ENCODE measurements at places on chromosomes 16 and 17. TPM values are rescaled to one million over a fixed set of nuclear protein-coding genes. Genes with fewer than 3 reads are reported as not detected.

GRCh38 chr17:46192189-46192438 is 1.1 kb downstream of the KANSL1 start:
- no peak for DNase-seq

- DNase-seq, result no peak
Observed at GRCh38 chr17:14746822-14747602, 446.1 kb downstream of the HS3ST3B1 start.

DNA sequence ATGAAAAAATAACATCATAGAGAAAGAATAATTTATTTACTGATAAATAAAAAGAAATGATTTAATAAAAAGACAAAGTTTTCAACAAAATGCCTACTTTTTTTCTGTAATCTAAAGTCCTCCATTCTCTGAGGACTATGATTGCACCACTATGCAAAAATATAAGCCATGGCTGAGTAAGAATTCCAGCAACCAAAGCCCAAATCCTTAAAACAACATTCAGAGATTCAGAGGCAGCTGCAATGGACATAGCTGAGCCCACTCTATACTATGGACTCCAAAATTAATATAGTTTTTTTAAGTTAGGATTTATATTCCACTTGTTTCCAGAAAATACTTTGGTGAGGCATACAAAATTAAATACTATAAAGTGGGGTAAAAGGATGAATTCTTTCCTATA is 169.5 kb upstream of the C17orf78 start:
- DNase-seq, result no peak

UBB gene
- polyA plus RNA-seq, result 1,803 TPM

FDXR gene
- polyA plus RNA-seq, result 3.9 TPM

DNA sequence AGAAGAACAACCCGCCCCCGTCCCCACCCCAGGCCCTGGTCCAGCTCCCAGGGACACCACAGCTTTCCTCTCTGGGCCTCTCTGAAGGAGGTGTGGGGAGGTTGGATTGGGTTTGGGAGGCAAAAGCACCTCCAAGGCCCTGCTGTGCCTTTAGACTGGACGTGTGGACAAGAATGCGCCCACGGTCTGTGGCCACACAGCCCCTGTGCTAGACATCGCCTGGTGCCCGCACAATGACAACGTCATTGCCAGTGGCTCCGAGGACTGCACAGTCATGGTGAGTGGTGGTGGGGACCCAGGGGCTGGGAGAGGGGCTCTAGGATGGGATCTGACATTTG is 3.0 kb downstream of the CORO1A start:
- DNase-seq, result no peak

DNA sequence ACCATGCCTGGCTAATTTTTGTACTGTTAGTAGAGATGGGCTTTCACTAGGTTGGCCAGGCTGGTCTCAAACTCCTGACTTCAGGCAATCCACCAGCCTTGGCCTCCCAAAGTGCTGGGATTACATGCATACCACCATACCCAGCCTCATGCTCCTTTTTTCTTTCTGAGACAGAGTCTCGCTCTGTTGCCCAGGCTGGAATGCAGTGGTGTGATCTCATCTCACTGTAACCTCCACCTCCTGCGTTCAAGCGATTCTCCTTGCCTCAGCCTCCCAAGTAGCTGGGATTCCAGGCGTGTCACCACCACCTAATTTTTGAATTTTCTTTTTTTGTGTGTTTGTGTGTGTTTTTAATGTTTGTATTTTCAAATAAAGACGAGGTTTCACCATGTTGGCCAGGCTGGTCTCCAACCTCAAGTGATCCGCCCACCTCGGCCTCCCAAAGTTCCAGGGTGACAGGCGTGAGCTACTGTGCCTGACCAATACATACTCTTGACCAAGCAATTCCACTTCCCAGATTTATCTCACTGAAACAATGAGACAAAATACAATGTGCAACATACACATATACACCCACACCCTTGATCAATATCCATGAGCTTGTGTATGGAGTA is 5.0 kb downstream of the GRB2 start:
- DNase-seq, result no peak

CDRT15L2 gene
- not detected for polyA plus RNA-seq

RNF43 gene
- 0.90 TPM for polyA plus RNA-seq

DNA sequence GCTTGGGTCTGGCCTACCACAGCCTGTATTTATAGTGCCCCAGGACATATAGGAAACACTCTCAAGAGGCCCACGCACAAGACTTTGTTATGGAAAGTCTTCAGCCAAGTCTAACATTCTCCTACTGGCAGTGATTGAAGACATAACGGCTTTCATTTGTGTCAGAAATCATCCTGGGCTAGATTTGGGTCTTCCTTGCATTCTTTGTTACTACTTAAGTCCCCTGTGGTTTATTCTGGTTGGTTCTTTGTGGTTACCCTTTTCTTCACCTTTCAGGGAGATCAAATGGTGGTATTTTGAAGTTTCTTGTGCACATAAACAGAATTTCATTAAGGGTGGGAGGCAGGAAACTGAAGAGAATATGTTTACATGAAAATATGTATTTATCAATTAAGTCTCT is 37.7 kb downstream of the REXO5 start:
- DNase-seq, result peak; percentile 57

MT1E gene
- 10.5 TPM for polyA plus RNA-seq

GRCh38 chr16:69325784-69326171 is 4.6 kb downstream of the PDF start:
- DNase-seq, result no peak

GRCh38 chr17:15981208-15981607 is 18.3 kb downstream of the ZSWIM7 start:
- no peak for DNase-seq

ZG16B gene
- polyA plus RNA-seq, result not detected

DNA sequence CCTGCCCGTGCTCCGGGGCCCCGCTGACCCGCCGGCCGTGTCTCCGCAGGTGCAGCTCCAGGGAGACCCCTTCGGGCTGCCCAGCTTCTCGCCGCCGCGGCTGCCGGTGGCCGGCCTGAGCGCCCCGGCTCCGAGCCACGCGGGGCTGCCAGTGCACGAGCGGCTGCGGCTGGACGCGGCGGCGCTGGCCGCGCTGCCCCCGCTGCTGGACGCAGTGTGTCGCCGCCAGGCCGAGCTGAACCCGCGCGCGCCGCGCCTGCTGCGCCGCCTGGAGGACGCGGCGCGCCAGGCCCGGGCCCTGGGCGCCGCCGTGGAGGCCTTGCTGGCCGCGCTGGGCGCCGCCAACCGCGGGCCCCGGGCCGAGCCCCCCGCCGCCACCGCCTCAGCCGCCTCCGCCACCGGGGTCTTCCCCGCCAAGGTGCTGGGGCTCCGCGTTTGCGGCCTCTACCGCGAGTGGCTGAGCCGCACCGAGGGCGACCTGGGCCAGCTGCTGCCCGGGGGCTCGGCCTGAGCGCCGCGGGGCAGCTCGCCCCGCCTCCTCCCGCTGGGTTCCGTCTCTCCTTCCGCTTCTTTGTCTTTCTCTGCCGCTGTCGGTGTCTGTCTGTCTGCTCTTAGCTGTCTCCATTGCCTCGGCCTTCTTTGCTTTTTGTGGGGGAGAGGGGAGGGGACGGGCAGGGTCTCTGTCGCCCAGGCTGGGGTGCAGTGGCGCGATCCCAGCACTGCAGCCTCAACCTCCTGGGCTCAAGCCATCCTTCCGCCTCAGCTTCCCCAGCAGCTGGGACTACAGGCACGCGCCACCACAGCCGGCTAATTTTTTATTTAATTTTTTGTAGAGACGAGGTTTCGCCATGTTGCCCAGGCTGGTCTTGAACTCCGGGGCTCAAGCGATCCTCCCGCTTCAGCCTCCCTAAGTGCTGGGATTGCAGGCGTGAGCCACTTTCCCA is 5.9 kb downstream of the CTF1 start:
- peak; percentile 71 for DNase-seq

GRCh38 chr16:69839798-69840409 is 77.8 kb downstream of the WWP2 start:
- DNase-seq, result no peak

- peak; percentile 93 for DNase-seq
Observed at GRCh38 chr17:77441130-77441920, 300.6 kb downstream of the SEC14L1 start.

DNA sequence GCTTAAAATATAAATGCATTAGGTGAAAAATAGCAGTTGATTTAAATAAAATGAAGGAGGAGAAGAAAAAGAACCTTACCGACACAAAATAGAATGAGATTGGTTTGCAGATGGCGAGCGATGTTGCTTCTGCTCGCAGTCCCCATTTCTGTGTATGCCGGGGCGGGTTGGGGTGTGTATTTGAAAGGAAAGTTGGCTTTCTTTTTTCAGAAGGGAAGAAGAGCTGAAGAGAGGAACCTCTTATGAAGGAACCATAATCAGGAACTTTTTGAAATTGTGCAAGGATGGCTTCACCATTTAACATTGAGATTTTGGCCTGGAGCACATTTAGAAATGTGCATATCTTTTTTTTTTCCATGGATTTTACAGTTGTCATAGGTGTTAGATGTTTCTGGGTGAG is at the start of gene IGSF6:
IGSF6 (minus strand) TSS at position 156 of the 400 bp plus-strand sequence; CDS start at position 146, 10 bp downstream.
- no peak for DNase-seq

DNA sequence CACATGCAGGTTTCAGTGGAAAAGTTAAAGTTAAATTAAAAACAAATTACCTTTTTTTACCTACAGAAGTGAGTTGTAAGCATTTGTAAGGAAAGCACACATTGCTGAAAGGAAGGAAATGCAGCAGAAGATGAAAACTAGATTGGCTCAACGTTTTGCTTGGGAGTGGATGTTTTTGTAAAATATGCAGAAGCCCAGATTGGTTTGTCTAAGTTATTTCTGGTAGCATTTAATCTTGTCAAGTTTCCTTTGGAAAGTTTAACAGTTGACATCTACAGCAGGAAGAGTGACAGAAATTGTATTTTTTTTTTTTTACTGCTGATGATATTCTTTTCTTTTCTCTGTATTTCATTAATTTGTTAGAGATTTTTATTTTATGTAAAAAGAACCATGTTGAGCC is 315.1 kb upstream of the MON1B start:
- DNase-seq, result no peak

CRHR1 gene
- polyA plus RNA-seq, result not detected

DNA sequence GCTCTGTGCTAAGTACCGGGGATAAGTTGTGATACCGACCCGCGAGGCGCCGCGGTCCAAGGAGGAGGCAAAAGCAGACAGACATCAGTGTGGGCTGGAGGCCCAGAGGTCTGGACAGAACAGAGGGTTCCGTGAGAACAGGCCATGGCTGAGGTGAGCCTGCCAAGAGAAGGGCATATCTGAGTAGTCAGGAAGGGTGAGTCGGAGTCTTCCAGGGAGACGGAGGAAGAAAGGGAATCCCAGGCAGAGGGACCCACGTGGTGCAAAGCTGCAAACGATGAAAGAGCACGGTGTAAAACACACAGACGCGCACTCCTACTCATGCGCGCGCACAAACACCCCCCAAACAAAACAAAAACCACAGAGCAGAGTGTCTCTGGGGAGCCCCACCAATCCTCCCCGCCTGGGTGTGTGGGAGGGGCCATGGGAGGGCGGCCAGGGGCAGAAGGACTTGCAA is 18.1 kb downstream of the RHBDL3 start:
- no peak for DNase-seq

TSPOAP1 gene
- polyA plus RNA-seq, result 1.5 TPM

DNA sequence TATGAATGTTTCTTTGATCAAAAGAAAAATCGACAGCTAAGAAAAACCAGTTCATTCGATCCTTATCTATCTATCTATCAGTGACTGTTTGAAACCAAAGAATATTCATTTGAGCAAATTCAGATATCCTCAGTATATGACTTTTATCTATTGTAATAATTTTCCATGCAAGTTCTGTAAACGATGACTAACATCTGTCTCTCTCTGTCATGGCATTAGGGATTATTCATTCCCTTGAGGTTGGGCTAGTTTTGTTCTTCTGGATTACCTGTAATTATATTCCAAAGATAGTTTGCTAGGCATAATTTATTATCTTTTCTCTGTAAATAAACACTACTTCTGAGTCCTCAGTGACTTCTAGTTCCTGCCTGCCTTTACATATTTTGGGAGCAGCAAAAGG is 497.7 kb upstream of the CDH11 start:
- no peak for DNase-seq

- no peak for DNase-seq
Observed at GRCh38 chr17:58326609-58327362, 1.8 kb downstream of the TSPOAP1 start.

IL17C gene
- 0.16 TPM for polyA plus RNA-seq

SLFN14 gene
- 0.33 TPM for polyA plus RNA-seq

MEOX1 gene
- polyA plus RNA-seq, result 1.5 TPM

ABCC12 gene
- not detected for polyA plus RNA-seq

PLLP gene
- polyA plus RNA-seq, result 6.3 TPM

DNA sequence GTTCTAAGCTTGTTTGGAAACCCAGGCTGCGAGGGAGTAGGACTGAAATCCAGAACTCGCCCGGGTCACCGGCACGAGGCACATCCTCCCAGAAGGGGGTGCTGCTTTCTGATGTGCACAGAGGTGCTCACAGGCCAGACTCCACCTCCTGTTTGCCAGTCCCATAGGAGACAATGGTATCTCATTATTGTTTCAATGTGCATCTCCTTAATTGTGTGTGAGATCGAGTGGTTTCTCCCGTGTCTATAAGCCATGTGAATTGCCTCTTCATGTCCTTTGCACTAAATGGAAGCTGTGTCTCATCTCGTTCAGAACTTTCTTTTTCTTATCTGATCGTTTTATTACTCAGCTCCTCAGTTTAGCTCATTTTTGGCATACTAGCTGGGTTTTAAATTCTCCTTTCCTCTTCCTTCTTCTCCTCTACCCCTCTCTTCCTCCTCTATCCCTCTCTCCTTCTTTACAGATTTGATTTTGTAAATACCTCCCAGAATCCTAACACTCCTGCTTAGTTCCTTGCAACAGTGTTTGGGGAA is 32.1 kb upstream of the PRKCB start:
- DNase-seq, result peak; percentile 82

DNA sequence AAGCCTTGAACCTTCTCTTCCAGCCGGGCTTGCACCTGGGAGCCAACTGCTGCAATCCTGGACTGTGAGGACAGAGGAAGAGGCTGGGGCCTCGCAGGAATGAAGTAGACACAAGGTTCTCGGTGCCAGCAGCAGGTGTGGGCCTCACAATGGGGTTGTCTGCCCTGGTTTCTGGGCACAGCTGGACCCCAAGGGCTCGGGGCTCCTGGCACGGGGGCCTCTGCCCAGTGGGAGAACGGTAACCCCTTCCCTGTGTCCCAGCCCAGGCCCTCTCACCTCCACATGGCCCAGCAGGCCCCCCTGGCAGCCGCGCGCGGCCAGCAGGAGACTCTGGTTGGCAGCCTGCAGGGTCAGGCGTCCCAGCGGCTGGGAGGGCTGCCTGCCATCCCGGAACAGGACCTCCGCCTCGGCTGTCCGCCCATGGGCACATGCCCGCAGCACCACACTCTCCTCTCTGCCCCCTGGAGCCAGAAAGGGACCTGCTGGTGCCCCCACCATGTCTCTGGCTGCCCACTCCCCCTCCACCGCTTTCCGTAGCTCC is 46.9 kb downstream of the RMI2 start:
- DNase-seq, result no peak

DNA sequence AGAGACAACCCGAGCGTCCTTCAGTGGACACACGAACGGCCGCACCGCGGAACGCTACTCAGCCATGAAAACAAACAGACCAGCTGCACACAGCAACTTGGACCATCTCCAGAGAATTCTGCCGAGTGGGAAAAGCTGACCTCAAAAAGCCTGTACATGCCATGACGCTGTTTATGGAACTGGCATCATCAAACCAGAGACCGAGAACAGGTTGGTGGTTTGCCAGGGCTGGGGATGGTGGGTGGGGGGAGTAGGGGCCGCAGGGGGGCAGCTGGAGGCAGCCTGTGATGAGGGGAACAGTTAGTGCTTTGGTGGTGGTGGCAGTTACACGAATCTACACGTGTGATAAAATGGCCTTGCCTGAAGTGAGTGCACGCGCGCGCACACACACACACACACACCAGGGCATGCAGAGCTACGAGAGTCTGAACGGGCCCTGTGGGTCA is 169.8 kb downstream of the LAT start:
- no peak for DNase-seq

GRCh38 chr17:9166788-9167187 is 145.5 kb downstream of the NTN1 start:
- DNase-seq, result no peak
